NCI-H2081 (cell line): ENCODE measurements at places on chromosomes 1 and 21.
A peak's percentile ranks its signal among the peaks of the same experiment; 100 is the strongest.

DNA sequence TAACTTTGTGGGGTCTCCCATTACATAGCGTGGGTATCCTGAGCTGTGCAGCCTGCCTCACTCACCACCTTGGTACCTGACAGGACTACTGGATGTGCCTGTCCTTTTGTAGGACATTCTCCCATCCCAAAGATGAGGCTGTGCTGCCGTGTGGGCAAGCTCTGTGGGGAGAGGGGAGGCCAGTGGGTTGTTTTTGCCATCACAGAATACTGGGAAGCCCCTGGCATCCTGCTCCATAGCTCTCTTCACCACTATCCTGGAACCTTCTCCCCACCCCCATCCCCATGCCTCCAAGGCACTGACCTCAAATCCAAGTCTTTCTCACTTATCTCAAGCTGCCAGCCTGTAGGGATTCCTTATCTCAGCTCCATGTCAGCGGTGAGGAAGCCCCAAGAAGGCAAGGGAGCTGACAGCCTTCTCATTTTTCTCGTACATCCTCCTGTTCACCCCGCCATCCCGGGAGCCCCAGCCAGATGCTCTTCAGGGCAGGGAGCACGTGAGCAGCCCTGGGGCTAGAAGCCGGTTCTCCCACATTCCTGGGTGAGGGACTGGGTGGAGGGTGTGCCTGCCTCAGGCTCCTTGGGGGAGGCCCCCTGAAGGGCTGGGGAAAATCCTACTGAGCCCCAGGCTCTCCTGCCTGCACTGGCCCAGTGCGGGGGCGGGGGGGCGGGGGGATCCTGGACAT is 2.4 kb upstream of the ELF3 start:
- DNase-seq, result no peak

DNA sequence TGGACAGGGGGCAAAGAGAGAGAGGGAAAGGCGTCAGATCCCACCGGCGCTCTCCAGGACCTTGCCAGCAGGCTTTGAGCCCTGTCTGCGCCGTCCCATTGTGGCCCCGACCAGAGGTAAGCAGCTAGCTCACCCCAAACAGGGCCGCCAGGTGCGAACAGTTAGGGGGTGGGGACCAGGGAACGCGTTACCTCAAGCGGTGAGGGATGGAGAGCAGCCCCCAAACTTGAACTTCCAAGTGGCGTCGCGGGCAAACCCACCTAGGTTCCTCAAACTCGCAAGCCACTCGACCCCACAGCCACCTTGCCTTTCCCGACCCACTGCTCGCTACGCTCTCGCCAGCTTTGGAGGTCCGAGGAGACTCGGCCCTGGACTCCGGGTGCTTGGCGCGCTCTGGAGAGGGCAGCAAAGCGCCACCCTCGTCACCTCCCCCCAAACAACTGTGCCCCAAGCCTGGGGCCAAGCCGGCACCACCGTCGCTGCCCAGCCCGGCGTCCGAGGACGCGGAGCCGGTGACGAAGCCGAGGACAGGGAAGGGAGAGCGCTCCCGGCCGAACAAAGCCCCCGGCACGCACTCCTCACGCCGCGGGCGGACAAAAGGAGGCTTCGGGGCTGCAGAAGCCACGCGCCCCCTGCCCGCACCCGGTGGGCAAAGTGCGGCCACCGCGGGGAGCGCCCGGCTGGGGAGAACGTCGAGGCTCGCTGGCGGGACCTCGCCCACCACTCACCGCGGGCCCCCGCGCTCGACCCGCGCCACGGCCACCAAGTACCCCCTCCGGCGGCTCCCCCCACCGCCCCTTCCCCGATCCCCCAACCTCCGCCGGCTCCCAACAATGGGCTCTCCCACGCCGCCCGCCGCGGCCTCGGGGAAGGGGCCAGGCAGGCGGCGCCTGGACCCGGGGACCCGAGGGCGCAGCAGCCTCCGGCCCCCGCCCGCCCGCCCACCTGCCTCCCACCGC is 976 bp downstream of the SSBP3 start:
- no peak for DNase-seq

GRCh38 chr1:10564063-10564462 is 89.3 kb downstream of the PEX14 start:
- no peak for DNase-seq

DNA sequence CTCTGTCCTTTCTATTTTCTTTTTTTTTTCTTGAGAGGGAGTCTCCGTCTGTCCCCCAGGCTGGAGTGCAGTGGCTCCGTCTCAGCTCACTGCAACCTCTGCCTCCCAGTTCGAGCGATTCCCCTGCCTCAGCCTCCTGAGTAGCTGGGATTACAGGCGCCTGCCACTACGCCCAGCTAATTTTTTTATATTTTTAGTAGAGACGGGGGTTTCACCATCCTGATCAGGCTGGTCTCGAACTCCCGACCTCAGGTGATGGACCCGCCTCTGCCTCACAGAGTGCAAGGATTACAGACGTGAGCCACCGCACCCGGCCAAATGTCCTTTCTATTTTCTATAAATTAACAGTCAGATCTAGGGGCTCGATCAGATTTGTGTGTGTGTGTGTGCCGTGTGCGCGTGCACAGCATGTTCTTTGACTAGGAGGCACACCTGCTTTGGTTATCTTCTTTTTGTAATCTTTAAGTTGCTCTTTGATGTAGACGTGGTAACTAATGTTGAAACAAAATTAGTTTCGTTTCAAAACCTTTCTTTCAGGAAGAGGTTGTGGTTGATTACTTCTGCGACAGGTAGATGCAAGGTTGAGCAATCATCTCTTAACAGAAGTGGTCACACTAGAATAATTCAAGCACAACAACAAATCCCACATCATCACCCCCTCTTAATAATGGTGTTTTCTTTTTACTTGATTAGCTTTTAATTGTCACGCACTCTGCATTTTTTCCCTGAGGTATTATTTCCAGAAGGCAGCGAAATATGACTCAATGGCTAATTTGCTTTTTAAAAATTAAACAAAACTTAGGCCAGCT is 779 bp upstream of the DEGS1 start:
- peak; percentile 55 for DNase-seq

- DNase-seq, result no peak
Measured at GRCh38 chr1:43135857-43136781, 36.0 kb downstream of the EBNA1BP2 start.

GRCh38 chr1:45410850-45411509 is 70.7 kb upstream of the MUTYH start:
- DNase-seq, result no peak

DNA sequence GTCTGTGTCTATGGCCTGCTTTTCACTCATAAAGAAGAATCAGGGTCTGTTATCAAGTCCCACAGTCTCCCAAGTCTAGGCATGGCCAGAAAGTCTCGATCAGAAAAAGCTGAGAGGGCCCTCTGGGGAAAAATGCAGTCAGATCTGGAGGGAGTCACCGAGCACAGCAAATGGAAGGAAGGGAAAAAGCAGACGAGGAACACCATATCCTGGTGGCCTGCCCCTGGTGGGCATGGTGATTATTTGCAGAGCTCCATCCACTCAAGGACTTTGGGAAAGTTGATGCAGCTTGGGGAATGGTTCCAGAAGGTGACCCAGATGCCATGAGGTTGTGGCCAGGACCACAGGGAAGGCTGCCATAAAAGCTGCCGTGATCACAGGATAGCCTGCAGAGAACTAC is 189.1 kb downstream of the CLIC6 start:
- DNase-seq, result no peak

GRCh38 chr1:107862064-107862463 is 102.9 kb downstream of the VAV3 start:
- DNase-seq, result no peak

DNA sequence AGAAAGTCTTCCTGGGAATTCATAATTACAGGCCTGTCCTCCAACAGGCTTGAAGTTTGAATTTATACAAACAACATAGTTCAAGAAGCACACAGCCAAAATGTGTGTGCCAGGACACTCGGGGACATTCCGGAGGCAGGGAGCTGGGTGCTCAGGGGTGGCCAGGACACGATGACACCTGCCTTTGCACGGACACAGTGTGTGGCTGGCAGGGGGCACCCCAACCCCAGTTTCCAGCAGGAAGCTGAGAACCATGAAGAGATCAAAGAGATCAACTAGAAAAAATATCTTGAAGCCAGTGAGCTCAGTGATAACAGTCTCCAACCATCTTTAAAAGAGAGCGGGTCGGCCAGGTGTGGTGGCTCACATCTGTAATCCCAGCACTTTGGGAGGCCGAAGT is 32.5 kb upstream of the TRAPPC10 start:
- no peak for DNase-seq

DNA sequence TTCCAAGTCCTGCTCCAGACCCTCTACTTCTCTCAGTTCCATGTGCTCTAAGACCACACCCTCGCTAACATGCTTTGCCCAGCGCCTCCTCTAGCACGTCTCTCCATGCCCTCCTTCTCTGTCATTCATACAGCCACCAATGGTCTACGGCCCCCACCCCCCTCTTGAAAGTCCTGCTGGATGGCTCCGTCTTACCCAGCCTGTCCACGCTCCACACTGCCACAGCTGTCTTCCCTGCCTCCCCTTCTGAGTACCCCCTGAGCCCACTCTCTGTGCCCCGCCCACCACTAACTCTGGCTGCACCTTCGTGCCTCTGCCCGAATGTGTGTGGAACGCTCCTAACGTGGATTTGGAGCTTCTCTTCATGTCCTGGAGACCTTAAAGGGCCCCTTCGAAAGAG is 244.6 kb downstream of the TRABD2B start:
- DNase-seq, result no peak

- no peak for DNase-seq
Measured at GRCh38 chr1:212700223-212700891, 717 bp upstream of the BATF3 start.

GRCh38 chr1:168689726-168690602 is 39.0 kb downstream of the DPT start:
- no peak for DNase-seq

GRCh38 chr1:30853350-30853749 is 55.2 kb downstream of the SDC3 start:
- DNase-seq, result no peak

DNA sequence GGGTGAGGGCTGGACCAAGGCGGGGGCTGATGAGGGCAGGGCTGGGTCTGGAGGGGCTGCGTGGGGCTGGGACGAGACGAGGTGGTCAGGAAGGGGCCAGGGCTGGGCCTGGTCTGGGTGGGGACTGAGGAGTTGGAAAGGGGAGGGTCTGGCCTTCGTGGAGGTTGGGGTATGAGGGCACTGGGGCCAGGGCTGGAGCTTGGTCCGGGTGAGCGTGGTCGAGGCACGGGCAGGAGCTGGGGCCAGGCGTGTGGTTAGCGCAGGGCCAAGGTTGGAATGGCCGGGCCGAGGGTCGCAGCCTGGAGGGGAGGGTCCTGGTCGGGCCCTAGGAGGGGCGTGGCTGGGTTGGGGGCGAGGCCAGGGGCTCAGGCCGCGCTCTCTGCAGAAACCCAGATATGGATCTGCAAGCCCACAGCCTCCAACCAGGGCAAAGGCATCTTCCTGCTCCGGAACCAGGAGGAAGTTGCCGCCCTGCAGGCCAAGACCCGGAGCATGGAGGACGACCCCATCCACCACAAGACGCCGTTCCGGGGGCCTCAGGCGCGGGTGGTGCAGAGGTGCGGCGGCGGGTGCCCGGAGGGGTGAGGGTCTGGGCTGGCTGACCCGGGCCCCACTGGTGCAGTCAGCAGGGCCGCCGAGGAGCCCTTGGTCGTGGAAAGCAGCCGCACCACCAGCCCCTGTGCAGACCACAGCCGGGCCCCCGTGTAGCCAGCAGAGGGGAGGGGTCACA is 9.0 kb downstream of the TTLL10 start:
- DNase-seq, result no peak

DNA sequence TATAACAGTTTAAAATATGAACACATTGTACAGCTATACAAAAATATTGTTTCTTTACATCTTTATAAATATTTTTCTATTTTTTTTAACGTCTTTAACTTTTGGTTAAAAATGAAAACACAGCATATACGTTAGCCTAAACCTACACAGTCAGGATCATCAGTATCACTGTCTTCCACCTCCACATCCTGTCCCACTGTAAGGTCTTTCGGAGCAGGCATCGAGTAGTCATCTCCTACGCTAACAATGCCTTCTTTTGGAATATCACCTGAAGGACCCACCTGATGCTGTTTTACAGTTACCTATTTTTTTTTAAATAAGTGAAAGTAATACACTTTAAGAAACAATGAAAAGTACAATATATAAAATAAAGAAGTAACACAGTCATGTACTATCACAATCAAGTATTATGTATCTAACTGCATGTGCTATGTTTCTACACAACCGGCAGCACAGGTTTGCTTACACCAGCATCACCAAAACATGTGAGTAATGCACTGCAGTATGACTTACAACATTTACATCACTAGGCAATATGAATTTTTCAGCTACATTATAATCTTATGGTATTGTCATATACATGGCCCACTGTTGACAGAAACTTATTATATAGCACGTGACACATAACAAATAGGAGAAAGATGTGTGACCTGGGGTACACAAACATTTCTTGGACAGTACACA is 254.4 kb downstream of the AKT3 start:
- DNase-seq, result no peak

DNA sequence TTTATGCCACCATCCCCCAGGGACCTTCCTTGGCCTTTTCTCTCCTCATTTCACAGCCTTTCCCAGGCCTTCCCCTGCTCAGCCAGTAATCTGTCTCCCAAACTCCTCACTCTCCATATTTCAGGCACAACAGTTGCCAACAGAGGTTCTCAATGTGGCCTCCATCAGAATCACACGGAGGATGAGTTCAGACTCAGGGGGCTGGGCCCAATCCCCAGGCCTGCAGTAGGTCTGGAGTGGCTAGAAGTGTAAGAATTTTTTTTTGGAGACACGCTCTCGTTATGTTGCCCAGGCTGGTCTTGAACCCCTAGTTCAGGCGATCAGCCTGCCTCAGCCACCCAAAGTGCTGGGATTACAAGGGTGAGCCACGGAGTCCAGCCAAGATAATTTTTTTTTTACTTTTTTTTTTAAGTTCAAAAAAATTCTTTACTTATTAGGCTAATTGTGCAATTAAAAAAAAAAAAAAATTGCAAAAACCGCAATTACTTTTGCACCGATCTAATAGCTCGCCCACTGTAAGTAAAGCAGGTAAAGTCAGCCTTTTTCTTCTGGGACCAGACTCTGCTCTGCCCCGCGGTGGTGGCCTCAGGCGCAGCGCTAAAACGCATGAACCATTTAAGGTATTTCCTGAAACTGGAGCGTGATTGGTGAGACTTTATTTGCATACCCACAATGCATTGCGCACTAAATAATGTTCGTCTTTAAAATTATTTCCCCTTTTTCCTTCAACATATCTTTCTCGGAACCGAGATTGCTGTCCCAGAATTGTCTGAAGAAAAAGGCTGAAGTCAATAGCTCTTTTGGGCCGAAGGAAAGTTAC is 18.7 kb downstream of the KIAA2013 start:
- peak; percentile 94 for DNase-seq

- no peak for DNase-seq
Measured at GRCh38 chr1:108598340-108598739, 38.4 kb downstream of the EEIG2 start.

DNA sequence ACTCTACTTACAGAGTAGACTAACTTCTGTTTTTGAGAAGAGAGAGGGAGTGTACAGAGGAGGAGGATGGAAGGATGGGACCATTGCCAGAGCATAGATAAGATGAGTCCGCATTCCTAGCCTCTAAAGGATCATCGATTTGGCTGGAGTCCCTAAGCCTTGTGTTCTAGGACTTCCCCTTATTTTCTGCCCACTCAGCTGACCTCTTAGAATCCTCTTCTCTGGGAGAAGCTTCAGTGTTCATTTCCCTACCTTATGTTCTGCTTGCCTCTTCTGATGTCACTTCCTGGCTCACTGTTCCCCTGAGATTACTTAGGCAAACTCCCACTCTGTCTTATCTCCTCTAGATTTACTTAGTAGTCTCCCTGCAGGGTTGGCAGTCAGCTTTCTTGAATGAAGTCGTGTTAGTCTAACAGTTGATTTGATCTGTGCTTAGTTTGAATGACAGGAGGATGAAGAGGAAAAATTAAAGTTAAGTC is 156.7 kb downstream of the SYT2 start:
- no peak for DNase-seq
